Activated CD4-positive, alpha-beta T cell treated with anti-CD3 and anti-CD28 coated beads for 24 hours (primary cell): ENCODE measurements at places on chromosomes 6 and 20.

DNA sequence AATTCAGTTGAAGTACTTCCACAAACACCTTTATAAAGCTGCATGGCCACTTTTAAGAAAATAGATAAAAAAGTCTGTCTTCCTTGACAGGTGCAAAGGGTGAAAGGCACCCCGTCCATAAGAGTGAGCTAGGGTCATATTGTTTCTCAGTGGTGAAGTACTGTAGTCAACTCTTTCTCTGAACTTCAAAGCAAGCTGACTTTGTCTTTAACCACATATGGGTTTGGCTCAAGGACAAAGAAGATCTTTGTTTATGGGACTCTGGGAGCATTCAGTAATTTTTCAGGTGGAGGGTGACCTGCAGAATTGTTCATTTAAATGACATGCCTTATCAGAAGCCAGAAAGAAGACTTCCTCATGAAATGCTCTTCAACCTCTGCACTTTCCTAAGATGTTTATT, 49.3 kb upstream of the KLHL31 start:
- no peak for DNase-seq

DNA sequence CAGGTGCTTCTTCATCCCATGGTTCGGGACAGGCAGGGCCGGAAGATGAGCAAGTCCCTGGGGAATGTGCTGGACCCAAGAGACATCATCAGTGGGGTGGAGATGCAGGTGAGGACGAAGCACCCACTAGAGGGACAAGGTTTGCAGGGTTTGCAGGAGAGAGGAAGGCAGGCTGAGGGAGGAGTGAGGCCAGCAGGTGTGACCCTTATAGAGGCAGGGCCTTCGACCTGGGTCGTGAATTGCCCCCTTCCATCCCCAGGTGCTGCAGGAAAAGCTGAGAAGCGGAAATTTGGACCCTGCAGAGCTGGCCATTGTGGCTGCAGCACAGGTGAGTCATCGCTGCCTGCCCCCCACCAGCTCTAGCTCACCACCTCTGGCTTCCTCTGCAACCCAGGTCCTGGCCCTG, 8.4 kb downstream of the VARS2 start:
- no peak for DNase-seq

GRCh38 chr20:8509809-8510208, 377.7 kb downstream of the PLCB1 start:
- DNase-seq: no peak

GRCh38 chr20:1336699-1337367, 7.9 kb upstream of the SDCBP2 start:
- no peak for DNase-seq
